ENCODE measurements at places on chromosomes 16 and 17.

- DNase-seq: no peak
Measured at GRCh38 chr16:65059406-65059980, 62.4 kb downstream of the CDH11 start.

GRCh38 chr17:57665128-57665527 lies 80.0 kb downstream of the CCDC182 start:
- no peak for DNase-seq

GRCh38 chr17:80878876-80879722 lies 112.5 kb upstream of the CHMP6 start:
- DNase-seq: no peak

DNA sequence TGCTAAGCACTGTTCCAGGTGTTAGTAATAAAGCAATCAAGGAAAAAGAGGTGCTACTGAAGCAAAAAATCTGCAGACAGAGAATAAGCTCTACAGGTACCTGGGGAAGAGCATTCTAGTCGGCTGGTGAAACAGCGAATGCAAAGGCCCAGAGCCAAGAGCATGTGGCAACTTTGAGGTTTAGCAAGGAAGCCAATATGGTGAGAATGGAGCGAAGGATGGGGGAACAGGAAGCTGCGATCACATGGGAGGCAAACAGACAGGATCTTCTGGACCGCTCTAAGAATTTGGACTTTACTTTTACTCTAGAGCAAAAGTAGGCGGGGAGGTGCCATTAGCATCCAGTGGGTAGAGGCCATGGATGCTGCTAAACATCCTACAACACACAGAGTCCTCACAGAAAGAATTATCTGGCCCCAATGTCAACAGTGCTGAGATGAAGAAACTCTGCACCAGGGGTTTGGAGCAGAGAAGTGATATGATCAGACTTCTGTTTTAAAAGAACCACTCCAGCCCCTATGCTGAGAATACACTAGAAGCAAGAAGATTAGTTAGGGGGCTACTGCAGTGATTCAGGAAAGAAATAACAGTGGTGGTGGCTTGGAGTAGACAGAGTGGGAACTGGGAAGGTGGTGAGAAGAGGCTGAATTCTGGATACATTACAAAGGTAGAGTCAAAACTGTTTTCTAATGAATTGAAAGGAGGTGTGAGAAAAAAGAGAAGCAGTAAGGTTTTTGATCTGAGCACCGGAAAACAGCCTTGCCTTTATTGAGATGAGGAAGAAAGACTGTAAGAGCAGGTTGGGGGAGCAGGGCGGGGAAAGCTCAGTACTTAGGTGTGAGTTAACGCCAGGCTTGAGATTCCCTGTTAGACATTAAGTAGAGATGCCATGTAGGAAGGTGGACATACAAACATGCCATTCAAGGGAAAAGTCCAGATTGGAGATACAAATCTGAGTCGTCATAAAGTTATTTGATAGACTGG lies 11.0 kb downstream of the EFTUD2 start:
- DNase-seq: no peak

DNA sequence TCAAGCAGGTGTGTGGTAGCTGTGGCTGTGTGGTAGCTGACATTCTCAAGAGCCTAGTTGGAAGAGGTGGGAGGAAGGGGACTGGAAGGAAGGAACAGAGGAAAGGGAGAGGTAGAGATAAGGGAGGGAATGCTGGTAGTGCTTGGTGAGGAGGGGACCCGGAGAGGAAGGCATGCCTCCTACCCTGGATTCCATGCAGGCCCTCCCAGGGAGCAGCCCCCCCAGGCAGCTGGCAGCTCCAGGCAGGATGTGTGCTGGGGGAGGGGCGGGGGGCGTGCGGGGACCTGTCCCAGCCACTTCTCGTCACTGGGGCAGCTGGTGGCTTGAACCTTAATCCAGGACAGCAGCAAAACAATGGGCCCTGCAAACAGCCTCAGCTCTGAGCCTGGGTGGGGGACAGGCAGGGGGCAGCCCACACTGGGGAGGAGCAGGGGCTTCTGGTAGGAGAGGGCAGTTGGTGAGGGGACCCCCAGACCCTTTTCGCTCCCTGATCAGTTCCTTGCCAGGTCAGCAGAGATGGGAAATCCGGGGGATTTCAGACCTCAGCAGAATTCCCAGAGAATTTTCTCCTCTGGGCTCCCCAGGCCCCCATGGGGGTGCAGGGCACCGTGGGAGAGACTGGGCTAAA lies 27.1 kb downstream of the ARHGAP23 start:
- DNase-seq: no peak

GRCh38 chr17:61447358-61447757 lies 4.9 kb upstream of the TBX4 start:
- DNase-seq: no peak

DNA sequence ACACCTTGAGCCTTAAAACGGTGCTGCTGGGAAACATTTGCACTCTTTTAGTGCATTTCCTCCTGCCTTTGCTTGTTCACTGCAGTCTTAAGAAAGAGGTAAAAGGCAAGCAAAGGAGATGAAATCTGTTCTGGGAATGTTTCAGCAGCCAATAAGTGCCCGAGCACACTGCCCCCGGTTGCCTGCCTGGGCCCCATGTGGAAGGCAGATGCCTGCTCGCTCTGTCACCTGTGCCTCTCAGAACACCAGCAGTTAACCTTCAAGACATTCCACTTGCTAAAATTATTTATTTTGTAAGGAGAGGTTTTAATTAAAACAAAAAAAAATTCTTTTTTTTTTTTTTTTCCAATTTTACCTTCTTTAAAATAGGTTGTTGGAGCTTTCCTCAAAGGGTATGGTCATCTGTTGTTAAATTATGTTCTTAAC lies 4.4 kb downstream of the SOX9 start:
- DNase-seq: no peak

GRCh38 chr17:62675701-62676100 lies 48.2 kb downstream of the MRC2 start:
- no peak for DNase-seq

GRCh38 chr17:27502526-27503324 lies 46.5 kb downstream of the KSR1 start:
- DNase-seq: no peak

DNA sequence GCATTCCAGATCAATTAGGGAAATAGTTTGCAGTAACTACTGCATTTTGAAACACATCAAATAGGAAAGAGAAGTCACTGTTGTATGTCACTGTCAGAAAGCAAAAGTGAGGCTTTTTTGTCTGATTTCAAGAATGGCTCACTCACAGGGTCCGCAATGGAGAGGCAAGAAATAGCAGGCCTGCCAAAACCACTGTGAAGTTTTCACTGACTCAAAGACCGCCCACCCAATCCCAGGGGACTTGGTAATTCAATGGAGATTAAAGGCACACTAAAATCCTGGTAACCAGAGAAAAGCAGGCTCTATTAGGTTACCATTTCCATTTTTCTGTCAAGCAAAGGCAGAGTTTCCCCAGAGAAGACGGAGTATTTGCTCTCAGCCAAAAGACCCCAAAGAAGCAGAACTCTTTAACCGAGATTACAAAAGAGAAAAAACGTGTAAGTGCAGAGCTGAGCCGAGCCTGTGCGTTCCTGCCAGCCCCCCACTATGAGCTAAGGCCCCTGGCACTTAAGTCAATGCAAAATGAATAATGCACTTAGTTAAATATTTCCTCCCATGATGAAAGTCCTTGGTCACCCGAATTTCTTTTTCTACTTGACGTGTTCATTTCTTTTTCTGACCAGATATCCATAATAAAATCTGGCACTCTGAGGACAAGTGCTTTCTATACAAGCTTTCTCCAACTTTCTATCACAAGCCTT lies 57.0 kb downstream of the FOXL1 start:
- DNase-seq: no peak

GRCh38 chr17:679491-679890 lies 35.1 kb downstream of the VPS53 start:
- no peak for DNase-seq

- no peak for DNase-seq
Measured at GRCh38 chr16:21643785-21644184, 8.6 kb downstream of the IGSF6 start.

- DNase-seq: no peak
Measured at GRCh38 chr17:19344311-19345066, 18.0 kb downstream of the B9D1 start.

DNA sequence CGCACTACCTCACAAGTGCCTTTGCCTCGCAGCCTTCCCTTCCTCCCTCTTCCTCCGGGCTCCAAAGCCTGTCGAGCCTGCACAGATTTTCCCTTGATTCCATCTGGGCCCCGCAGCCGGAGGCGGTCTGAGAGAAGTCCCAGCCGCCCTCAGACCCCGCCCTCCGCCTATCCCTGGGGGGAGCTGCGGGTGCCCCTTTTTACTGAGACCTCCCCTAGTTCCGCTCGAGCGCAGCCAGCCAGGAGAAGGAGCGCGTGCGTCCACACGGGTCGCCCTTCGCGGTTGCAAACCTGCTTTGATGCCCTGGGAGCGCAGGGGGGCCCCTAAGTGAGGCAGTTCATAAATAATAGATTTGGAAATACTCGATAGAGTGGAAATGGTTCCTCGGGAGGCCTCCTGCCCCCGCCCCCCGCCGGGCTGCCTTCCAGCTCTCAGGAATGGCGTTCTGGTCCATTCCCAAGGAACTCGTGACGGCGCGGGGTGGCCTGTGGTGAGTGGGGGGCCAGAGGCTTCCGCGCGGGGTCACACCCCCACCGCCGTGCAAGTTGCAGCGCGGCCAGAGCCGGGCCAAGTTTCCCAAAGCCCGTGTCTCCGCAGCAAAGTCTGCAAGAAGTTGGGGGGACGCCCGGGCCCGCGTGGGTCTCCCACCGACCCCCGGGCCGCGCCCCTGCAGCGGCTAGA lies 610 bp downstream of the C16orf74 start:
- DNase-seq: peak; percentile 36

DNA sequence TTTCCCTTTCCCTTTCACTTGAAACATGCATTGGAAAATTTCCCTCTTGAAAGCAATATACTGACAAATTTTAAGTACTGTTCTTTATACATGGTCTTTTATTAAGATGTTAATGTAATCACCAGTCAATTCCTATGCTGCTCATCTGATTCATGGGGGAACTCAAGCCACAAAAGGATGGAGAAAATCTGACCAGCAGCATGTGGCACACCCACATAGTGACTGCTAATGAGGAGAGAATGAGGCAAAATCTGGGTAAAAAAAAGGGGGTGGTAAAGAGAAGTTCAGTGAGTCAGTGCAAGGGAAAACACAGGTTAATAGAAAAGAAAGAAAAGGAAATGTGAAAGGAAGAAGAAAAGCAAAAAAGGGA lies 11.3 kb downstream of the RFFL start:
- no peak for DNase-seq

GRCh38 chr16:72480911-72481310 lies 309.0 kb upstream of the PMFBP1 start:
- no peak for DNase-seq

- DNase-seq: no peak
Measured at GRCh38 chr17:51439395-51440229, 179.3 kb downstream of the UTP18 start.

- peak; percentile 71 for DNase-seq
Measured at GRCh38 chr17:78383725-78384471, 5.4 kb downstream of the PGS1 start.

DNA sequence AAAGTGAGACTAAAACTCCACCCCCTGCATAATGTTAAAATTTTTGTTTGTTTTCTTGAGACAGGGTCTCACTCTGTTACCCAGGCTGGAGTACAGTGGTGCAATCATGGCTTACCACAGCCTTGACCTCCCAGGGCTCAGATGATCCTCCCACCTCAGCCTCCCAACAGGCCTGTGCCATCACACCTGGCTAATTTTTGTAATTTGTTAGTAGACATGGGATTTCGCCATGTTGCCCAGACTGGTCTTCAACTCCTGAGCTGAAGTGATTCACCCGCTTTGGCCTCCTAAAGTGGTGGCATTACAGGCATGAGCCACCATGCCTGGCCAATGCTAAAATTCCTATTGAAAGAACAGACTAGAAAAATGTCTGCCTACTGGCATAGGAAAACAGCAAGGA lies 103.8 kb downstream of the TRIM37 start:
- DNase-seq: no peak

- DNase-seq: peak; percentile 31
Measured at GRCh38 chr17:81656835-81657234, 493 bp upstream of the PDE6G start.

GRCh38 chr16:87487361-87487924 lies 5.4 kb downstream of the ZCCHC14 start:
- DNase-seq: peak; percentile 79

GRCh38 chr16:81626181-81626674 lies 152.9 kb upstream of the PLCG2 start:
- no peak for DNase-seq

GRCh38 chr16:20153444-20153843 lies 79.8 kb upstream of the GPR139 start:
- no peak for DNase-seq

GRCh38 chr16:54173490-54173889 lies 113.1 kb downstream of the IRX3 start:
- DNase-seq: no peak

DNA sequence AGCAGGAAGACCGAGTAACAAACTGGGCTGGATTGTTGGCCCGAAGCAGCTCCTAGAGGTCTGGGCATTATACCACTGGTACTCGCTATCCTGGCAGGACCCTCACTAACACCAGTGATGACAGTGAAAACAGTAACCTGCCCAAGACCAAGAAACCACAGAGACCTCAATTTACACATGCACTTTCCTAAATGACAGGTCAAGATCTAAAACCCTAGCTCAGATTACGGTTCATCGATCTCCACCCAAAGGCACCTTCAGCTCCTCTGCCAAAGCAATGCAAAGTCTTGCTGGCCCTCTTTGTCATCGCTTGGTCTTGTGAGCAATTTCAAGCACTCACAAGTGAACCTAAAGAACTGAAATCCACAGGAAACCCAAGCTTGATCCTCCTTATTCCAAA lies 1.5 kb downstream of the PIP4K2B start:
- no peak for DNase-seq

DNA sequence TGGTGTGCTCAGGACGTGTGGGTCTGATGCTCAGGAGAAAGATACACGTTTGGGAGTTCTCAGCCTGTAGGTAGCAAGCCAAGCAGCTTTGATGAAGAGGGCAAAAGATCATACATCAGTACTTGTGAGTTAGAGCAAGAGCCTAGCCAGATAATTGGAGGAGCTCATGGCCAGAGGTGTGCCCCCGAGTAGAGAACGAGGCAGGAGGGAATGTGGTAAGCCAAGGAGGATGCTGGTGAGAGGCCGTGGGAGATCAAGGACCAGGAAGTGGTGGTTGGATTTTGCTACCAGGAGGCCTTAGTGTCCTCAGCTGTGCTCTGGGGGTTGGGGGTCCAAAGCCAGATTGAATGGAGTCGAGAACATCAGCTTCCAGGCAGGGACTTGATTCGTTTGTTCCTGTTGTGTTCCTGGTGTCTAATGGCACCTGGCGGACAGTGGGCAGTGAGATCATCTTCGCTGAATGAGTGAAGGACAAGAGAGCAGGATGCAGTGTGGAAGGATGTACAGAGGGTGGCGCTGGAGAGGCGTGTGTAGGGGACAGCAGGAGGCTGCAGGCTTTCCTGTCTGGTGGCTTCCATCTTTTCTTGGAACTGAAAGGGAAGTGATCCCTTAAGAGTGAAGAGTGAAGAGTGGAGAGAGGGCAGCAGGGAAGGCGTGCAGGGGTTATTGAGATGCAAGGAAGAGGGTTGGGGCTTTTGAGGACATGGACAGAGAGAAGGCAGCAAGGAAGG lies 11.6 kb downstream of the FBXL19 start:
- DNase-seq: peak; percentile 60

GRCh38 chr17:55155856-55156560 lies 108.8 kb upstream of the HLF start:
- DNase-seq: no peak

GRCh38 chr17:34091975-34092374 lies 163.1 kb upstream of the CCL2 start:
- DNase-seq: no peak
